NT2/D1 (cell line): ENCODE measurements at places on chromosomes 12 and 14.

DNA sequence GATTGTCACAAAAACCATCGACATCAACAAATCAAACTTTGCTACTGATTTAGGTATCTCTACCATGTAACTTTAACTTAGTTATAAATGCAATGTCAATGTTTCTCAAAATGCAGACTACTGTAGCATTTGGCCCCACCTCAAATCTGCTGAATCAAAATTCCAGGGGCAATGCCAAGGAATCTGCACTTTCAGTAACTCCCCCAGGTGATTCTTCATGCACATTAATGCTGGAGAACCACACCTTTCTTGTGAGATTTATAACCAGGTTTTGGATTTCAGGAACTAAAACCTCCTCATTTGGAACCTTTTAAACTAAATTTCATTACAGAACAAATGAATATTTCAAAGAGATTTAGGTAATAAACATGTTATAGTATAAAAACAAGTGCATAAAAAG lies 4.9 kb downstream of the ATP2B1 start:
- no peak for DNase-seq

- no peak for DNase-seq
Observed at GRCh38 chr12:25690996-25691864, 138.1 kb upstream of the LMNTD1 start.

DNA sequence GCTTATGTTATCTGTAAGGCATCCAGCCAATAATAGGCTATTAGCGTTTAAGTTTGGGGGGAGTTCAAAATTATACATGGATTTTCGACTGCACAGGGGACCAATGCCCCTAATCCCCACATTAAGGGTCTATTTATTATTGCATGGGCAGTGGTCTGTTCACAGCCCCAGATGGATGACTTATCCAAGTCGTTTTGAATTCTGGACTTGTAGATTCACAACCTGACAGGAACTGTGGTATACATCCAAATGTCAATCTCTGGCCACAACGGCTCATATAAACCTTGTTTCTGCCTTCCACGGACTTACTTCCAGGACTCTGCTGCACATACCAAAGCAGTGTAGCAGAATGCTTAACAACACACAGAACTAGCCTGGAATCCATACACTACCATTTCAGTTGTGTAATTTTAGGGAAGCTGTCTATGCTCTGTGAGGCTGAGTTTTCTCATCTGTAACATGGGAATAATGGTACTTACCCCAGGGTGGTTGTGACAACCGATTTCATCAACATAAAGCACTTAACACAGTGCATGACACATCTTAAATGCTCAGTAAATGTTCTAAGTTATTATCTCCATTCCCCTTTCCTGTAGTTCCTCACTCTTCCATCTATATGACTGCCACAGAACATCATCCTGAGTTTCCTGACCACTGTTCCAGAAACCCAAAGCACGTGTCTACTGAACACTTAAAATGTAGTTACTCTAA lies 3.7 kb downstream of the DDX24 start:
- no peak for DNase-seq

DNA sequence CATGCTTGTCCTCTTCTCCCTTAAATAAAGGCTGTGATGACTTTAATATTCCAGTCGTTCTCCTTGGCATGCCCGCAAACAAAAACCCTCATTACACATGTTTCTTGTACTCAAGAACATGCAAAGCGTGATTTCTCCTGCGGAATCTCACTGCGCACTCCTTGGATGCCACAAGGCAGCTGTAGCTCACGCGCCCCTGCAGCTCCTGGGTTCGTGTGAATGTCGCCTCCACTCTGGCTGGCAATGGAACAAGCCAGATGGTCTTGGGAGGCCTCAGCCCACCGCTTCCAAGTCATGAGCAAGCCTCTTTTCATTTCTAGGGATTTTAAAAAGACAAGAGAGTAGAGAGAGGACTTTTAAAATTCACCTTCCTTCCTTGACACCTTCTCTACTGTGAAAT lies 403.8 kb downstream of the PCNX1 start:
- DNase-seq: no peak

- no peak for DNase-seq
Observed at GRCh38 chr14:68879841-68880575, 87.1 kb upstream of the ZFP36L1 start.

DNA sequence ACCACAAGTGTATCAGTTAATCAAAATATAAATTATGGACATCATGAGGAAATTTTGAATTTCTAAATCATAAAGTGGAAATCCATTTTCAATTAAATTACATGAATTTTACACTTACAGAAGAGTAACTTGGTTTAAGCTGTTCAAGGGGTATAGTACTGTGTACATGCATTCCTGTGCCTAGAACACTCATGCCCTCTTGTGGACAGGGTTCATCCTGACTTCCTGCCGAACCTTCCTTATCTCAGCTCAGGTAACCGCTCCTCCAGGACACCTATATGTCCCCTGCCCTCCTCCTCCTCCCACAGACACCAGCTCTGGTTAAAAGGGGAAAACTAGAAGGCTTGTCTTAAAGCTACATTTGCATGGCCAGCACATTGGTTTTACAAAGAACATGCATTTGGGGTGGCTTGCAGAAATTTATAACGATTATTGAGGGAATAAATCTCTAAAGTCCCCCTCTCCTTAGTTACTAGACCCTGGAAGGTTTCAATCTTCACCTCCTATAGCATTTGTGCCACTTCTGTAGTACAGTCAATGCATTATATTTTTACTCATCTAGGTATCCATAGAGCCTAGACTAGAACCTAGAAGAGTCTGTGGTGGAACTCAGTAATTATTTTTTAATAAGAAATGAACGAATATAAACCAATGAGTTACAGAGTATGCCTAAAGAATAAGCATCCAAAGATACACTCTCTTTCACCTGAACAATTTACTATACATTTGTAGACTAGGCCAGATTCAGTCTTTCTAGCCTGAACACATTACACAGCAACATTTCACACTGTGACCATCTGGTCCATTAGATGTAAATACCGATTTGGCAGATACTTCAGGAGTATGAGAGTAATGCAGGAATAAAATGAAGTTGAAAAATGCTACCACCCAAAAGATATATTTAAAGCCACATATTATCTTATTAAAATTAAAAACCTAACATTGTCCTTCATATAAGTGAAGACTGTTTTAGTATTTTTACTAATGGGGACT lies 345.6 kb downstream of the PAWR start:
- peak; percentile 57 for DNase-seq

DNA sequence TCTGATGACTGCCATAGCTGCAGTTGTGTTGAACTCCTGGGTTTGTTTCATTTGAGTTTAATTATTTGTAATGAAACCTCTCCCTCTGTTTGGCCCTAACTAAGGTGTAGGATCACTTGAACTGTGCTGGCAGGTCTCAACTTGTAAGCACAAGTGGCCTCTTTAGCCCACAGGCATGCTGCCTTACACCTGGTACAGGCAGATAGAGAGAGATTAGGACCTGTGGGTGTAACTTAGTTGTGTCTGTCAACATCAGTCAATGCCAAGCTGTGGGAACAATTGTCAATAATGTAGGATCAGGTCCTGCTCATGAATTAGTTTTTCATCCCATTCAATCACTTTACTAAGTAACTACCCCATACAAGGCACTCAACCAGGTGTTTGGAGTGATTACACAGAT lies 263.0 kb upstream of the G2E3 start:
- DNase-seq: no peak

DNA sequence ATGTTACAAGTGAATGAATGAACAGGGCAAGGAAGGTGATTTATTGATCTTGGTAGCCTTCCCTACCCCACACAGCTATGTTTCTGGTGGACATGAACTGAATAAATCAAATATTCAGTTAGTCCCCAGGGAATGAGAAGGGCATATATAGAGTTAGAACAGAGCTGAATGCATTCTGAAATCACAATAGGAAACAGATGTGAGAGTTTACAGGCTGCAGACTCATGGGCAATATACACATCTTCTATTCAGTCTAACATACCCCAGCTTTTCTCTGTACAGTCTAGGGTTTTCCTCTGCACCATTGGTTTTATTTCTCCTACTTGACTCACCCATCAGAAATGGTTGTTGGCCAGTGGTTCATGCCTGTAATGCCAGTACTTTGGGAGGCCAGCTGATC lies 7.3 kb upstream of the STX2 start:
- DNase-seq: no peak
